Pancreas (tissue), 10 donors: ENCODE measurements at places on chromosomes 11 and 22.

DNA sequence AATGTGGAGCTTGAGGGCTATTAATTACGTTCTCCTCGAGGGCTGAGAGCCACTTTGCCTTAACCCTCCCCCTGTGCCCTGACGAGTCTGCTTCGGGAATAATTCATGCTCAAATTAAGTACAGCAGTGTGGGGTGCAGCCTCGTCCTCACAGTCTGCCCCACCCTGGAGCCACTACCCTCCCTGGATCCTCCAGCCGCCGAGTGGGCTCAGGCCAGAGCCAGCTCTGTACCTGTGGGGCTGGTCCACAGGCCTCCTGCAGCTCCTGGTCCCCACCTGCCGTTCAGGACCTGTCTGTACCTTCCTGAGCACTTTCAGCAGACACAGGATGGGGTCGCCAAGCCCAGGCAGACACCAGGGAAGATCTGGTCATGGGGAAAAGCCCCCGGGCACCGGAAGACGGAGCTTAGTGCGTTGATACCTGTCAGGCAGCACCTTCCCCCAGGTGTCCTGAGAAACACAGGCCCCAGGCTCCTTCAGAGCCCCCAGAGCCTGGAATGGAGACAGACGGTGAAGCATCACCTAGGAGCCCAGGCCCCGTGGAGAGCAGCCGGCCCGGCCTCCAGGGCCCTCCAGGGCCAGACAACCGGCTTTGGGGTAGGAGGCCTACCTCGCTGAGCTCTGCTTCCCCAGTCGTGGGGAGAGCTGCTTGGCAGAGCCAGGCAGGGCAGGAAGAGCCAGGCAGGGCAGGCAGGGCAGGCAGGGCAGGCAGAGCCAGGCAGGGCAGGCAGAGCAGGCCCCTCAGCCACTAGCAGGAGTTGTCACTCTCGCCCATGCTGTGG, 9.7 kb downstream of the TSPAN32 start:
- no peak overlapping the region for H3K4me3 ChIP-seq
- no peaks in the 10 kb centered on the region for H3K27me3 ChIP-seq
- no peak overlapping the region for H3K27ac ChIP-seq
- no peaks in the 10 kb centered on the region for H3K36me3 ChIP-seq
- H3K4me1 ChIP-seq = peaks cover 9% of the 10 kb centered on the region

- H3K27me3 ChIP-seq = no peaks in the 10 kb centered on the region
- no peak overlapping the region for H3K4me3 ChIP-seq
- H3K27ac ChIP-seq = no peak overlapping the region
- H3K36me3 ChIP-seq = no peaks in the 10 kb centered on the region
- DNase-seq = no peak
Measured at GRCh38 chr22:27252282-27253049, 549.1 kb downstream of the MN1 start.

- H3K4me3 ChIP-seq = no peak overlapping the region
- no peaks in the 10 kb centered on the region for H3K36me3 ChIP-seq
- DNase-seq = peak; percentile 96
- H3K27ac ChIP-seq = peak overlapping the region; percentile 99
- H3K27me3 ChIP-seq = no peaks in the 10 kb centered on the region
- H3K4me1 ChIP-seq = peaks cover 66% of the 10 kb centered on the region
Measured at GRCh38 chr11:65382804-65383368, 440 bp upstream of the SLC25A45 start.

DNA sequence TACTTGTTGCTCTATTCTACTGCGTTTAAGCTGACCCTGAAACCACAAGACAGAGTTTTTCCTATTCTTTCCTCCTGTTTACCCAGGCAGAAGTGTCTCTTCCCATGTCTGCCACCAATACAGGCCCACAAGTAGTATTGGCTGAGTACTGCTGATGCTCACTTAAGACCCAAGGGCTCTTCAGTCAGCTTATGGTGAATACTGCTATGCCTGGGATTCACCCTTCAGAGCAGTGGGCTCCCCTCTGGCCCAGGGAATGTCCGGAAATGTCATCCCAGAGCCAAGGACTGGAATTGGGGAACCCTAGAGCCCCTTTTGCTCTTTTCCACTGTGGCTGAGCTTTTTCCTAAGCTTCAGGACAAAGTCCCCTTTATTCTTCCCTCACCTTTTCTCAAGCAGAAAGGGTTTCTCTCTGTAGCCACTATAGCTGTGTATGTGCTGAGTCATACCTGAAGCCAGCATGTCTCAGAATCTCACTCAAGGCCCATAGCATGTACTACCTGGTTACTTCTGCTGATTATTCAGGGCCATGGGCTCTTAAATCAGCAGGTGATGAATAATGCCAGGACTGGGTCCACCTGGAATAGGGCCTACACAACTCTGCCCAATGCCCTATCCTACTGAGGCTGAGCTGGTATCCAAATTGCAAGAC, 745.8 kb upstream of the ANO5 start:
- no peaks in the 10 kb centered on the region for H3K36me3 ChIP-seq
- H3K4me3 ChIP-seq = no peak overlapping the region
- H3K4me1 ChIP-seq = no peaks in the 10 kb centered on the region
- no peaks in the 10 kb centered on the region for H3K27me3 ChIP-seq

- no peak overlapping the region for H3K4me3 ChIP-seq
- no peaks in the 10 kb centered on the region for H3K36me3 ChIP-seq
- H3K27ac ChIP-seq = no peak overlapping the region
- no peaks in the 10 kb centered on the region for H3K27me3 ChIP-seq
- DNase-seq = no peak
Measured at GRCh38 chr11:118705791-118706545, 26.5 kb upstream of the TREH start.

DNA sequence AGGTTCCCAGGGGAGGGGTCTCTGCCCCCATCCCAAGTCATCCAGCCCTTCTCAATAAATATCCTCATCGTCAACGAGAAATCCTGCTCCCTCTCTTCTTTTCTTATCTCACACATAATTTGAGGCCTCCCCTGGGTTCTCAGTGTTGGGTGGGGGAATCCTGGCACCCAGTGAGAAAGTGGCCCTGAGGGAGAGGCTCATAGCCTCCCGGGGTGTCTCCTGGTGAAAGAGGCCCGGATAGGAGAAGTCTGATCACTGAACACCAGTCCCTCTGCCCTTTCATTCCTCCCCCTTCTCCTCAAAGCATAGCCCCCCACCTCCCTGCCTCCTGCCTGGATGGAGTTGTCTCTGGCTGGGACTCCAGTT, 35.3 kb downstream of the IGLL5 start:
- no peaks in the 10 kb centered on the region for H3K27me3 ChIP-seq
- no peaks in the 10 kb centered on the region for H3K36me3 ChIP-seq
- no peak overlapping the region for H3K4me3 ChIP-seq
- H3K27ac ChIP-seq = no peak overlapping the region
- DNase-seq = no peak

DNA sequence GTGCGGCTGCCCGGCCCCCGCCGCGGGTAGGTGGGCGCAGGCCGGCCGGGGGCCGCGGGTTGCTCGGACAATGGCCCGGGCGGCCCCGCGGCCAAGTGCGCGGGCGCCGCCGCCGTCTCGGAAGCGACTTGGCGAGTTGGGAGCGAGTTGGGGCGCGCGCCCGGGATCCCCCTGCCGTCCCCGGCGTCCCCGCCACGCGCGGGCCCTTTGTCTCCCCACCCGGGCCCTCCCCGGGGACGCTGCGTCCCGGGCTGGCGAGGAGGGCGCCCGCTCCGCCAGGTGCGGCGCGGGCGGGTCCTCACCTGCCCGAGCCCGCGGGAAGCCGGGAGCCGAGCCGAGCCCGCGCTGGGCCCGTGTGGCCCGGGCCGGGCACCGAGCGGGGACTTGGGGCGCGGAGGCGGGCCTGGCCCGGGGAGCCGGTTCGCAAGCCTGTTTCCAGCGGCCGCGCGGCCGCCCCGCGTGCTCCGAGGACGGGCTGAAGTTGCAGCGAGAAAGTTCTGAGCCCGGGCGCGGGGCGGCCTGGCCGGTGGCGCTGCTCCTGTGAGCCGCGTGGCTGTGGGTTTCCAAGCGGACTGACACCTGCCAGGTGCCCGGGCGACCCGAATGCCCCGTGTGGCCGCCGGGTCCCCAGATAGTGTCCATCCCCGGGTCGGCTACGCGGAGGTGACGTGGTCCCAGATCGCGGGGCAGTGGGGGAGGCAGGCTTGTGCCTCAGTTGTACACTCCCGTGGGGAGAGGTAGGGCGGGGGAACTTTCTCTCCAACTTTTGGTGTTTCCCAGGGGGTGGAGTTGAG, 586 bp downstream of the LRP5 start:
- H3K27me3 ChIP-seq = no peaks in the 10 kb centered on the region
- H3K4me1 ChIP-seq = peaks cover 27% of the 10 kb centered on the region
- DNase-seq = peak; percentile 78
- H3K4me3 ChIP-seq = peak overlapping the region; percentile 62
- peak overlapping the region; percentile 75 for H3K27ac ChIP-seq

GRCh38 chr11:6646918-6647679, 8.5 kb downstream of the DCHS1 start:
- H3K4me1 ChIP-seq = no peaks in the 10 kb centered on the region
- H3K27me3 ChIP-seq = no peaks in the 10 kb centered on the region
- no peaks in the 10 kb centered on the region for H3K36me3 ChIP-seq
- no peak for DNase-seq

DNA sequence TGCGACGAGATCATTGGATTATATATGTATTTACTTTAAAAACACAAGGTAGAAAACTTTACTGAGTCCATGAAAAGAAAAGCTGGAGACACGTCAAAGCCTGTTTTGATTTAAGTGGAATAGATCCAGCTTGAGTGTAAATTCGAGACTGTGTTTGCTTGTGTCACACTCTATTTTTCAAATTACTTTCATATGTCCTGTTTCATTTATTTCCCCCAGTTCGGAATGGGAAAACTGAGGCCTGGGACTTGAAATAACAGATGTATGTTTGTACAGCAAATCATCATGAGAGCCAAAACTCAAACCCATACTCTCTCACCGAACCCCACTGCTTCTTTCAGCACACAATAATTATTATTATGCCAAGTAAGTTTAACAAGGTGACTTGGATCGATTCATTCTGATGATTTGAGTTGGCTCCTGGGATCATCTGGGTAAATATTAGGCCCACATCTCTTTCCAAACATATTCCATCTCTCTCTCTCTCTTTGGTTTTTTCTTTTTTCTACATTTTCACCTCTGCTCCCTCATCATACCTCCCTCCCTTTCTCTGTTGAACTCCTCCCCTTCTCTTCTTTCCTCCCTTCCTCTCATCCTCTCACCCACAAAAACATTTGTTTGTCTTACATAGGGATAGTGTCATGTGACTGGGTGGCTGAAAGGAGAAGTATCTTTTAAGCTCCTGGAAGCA, 21.2 kb downstream of the FZD4 start:
- no peak for DNase-seq
- peaks cover 11% of the 10 kb centered on the region for H3K4me1 ChIP-seq
- no peak overlapping the region for H3K27ac ChIP-seq
- no peaks in the 10 kb centered on the region for H3K27me3 ChIP-seq

DNA sequence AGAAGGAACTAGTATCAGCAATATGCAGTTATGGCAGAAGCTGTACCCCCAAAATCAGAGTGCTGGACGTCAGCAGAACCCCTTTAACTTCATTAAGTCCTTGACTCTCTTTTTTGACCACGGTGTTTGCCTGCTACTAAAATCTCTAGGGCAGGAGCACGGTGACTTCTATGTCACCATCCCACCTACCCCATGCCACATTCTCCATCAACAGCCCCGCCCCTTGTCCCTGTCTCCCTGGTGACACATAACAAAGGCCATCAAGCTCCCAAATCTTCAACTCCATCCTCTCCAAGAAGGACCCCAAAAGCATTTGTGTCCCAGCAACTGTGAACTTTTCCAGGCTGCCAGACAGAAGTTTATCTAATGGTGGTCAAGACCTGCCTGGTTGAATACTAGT, 894 bp downstream of the ADA2 start:
- no peak overlapping the region for H3K27ac ChIP-seq
- H3K4me3 ChIP-seq = no peak overlapping the region
- no peaks in the 10 kb centered on the region for H3K36me3 ChIP-seq
- H3K27me3 ChIP-seq = no peaks in the 10 kb centered on the region

DNA sequence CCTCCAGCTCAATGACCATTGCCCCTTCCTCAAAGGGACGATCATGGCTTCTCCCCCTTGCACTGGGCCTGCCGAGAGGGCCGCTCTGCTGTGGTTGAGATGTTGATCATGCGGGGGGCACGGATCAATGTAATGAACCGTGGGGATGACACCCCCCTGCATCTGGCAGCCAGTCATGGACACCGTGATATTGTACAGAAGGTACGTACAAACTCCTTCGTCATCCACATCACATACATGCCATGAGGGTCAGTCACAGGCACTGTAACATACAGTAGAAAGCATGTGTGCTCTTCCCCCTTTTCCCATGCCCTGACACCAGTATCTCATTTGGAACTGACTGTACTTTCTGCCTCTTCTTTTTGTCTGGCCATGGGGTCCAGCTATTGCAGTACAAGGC, 4.0 kb downstream of the TAF10 start:
- peaks cover 20% of the 10 kb centered on the region for H3K4me1 ChIP-seq
- H3K36me3 ChIP-seq = peaks cover 23% of the 10 kb centered on the region
- no peak overlapping the region for H3K27ac ChIP-seq
- H3K27me3 ChIP-seq = no peaks in the 10 kb centered on the region

DNA sequence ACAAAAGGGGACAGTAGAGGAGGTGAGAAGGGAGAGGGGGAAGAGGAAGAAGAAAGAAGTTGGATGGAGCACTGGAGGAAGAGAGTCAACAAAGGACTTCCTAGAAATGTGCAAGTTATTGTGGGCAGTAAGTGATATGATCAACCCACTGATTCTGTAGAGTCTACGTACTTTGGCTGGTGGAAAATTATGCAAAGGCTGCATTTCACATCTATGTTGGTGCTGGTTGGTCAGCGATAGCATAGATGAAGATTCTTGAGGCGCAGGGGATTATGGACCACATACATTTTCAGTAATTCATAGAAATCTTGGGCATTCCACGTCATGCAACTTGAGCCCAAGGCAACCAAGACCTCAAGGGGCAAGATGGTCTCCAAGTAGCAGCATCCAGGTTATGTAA, 12.6 kb upstream of the BIRC3 start:
- H3K4me1 ChIP-seq = no peaks in the 10 kb centered on the region
- no peak for DNase-seq
- no peak overlapping the region for H3K4me3 ChIP-seq
- H3K27ac ChIP-seq = no peak overlapping the region
- no peaks in the 10 kb centered on the region for H3K36me3 ChIP-seq

GRCh38 chr11:5362017-5362625, 10.8 kb downstream of the OR51B6 start:
- no peaks in the 10 kb centered on the region for H3K36me3 ChIP-seq
- DNase-seq = no peak
- H3K4me1 ChIP-seq = no peaks in the 10 kb centered on the region
- no peak overlapping the region for H3K4me3 ChIP-seq
- no peak overlapping the region for H3K27ac ChIP-seq
- no peaks in the 10 kb centered on the region for H3K27me3 ChIP-seq

GRCh38 chr11:34150494-34151151, 45.2 kb downstream of the NAT10 start:
- H3K27me3 ChIP-seq = no peaks in the 10 kb centered on the region
- DNase-seq = no peak
- no peaks in the 10 kb centered on the region for H3K4me1 ChIP-seq

DNA sequence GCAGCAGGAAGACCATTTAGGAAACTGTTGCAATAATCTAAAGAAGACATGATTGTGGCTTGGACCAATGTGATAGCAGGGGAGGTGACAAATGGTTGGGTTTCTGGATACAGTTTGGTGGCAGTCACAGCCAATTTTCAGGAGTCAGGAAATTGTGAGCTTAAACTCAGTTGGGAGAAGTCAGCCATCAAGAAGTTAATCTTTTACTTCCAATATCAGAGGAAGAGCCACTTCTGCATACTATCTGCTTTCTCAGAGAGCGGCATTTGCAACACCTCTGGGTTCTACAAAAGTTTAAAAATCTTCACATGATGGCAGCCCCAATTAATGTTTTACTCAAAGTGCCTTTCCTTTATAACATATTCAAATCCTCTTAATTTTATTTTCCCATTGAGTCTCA, 33.7 kb upstream of the PDE3B start:
- no peaks in the 10 kb centered on the region for H3K36me3 ChIP-seq
- H3K27me3 ChIP-seq = no peaks in the 10 kb centered on the region

- no peaks in the 10 kb centered on the region for H3K36me3 ChIP-seq
- H3K4me1 ChIP-seq = no peaks in the 10 kb centered on the region
- no peak overlapping the region for H3K4me3 ChIP-seq
- DNase-seq = no peak
Measured at GRCh38 chr22:33848251-33848650, 72.0 kb downstream of the LARGE1 start.
